Skeletal muscle tissue (tissue), 5 donors: ENCODE measurements at places on chromosomes 16 and 17. TPM values are rescaled to one million over a fixed set of nuclear protein-coding genes. Genes with fewer than 3 reads are reported as not detected.

DRC3 gene
- 1.0 TPM for total RNA-seq

PLD6 gene
- 4.2 TPM for total RNA-seq

SEPTIN12 gene
- not detected for total RNA-seq

RNF157 gene
- 6.8 TPM for total RNA-seq

OGFOD3 gene
- total RNA-seq, result 20.9 TPM

C16orf86 gene
- 3.1 TPM for total RNA-seq

SOX15 gene
- not detected for total RNA-seq

TPSAB1 gene
- total RNA-seq, result 1.0 TPM

GLP2R gene
- total RNA-seq, result not detected

MT1B gene
- not detected for total RNA-seq

CD300A gene
- 1.0 TPM for total RNA-seq

CTRB2 gene
- total RNA-seq, result not detected

PPP1R27 gene
- total RNA-seq, result 35.0 TPM

QRICH2 gene
- 2.1 TPM for total RNA-seq

MILR1 gene
- total RNA-seq, result 10.4 TPM

KRTAP1-1 gene
- not detected for total RNA-seq

BRIP1 gene
- 4.2 TPM for total RNA-seq

TMEM231 gene
- 5.7 TPM for total RNA-seq

BCL6B gene
- total RNA-seq, result 13.0 TPM

DNAAF8 gene
- total RNA-seq, result 0.52 TPM

SPATA22 gene
- total RNA-seq, result 2.1 TPM

ADGRG1 gene
- total RNA-seq, result 0.52 TPM

C17orf67 gene
- total RNA-seq, result 1.0 TPM

CEP295NL gene
- total RNA-seq, result 1.6 TPM

EPX gene
- 0.52 TPM for total RNA-seq

SMIM36 gene
- total RNA-seq, result not detected

FBXO39 gene
- total RNA-seq, result under 0.01 TPM

MYH13 gene
- 0.52 TPM for total RNA-seq

BRICD5 gene
- total RNA-seq, result 2.1 TPM

SPAG5 gene
- 5.7 TPM for total RNA-seq

TBC1D3B gene
- total RNA-seq, result not detected
